Colonic mucosa (tissue), 4 donors: ENCODE measurements at places on chromosomes 7 and 10.
A peak's percentile ranks its signal among the peaks of the same experiment; 100 is the strongest.

DNA sequence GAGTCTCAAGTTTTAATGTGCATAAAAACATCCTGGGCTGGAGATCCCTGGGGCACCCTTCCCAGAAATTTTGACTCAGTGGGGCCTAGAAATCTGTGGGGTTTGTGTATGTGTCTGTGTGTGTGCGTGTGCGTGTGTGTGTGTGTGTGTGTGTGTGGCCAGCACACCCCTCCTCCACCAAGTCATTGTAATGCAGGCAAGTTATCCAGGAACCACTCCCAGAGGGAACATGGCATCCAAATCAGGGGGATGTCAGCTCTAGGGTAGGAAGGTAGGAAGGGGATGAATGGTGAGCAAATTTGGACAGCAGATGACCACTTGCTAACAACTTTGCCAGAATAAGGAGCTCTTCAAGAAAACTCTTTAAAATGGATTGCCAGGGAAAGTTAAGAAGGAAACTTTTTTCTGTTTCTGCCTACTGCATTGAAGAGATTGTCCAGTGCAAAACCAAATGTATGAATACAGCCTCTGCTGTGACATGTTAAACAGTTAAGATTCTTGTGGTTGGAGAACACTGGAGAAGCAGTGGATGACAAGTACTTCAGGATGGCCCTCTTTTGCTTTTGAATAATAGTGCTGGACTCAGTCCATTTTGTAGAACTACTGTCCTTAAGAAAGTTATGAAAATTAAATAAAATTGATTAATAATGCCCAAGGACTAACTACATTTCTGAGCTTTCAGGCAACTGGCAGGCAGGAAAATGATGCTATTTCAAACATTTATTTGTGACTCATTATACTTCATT is 12.3 kb downstream of the STAMBPL1 start:
- DNase-seq: no peak

- peak; percentile 70 for DNase-seq
These were observed at the start of gene ECHDC3 for GRCh38 chr10:11742009-11742778. ECHDC3 (plus strand) TSS chr10:11742382; CDS start chr10:11742577, 195 bp downstream.

- DNase-seq: no peak
These were observed 23.3 kb downstream of the ANKRD22 start for GRCh38 chr10:88828310-88828709.

DNA sequence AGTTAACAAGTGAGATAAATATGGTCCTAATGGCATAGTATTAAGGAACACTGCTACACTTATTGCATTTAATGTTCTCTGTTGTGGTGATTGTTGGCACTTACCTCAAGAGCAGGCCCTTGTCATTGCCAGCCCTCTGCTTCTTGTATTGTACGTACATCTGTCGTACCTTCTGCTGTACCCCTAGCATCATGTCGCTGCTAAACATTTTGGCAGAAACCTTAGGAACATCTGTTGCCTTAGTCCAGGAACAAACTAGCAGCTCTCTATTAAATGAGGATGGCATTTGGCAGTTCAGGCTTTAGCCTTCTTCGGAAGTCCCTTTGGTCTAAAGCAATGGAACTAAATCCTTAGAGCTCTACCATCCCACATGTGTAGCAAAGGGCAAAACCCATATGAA is 47.6 kb downstream of the PRKG1 start:
- no peak for DNase-seq
